ENCODE measurements at places on chromosomes 16 and 17.

GRCh38 chr17:16989230-16989952, 17.5 kb upstream of the TNFRSF13B start:
- no peak for DNase-seq

- peak; percentile 22 for DNase-seq
These were observed 55.3 kb downstream of the WDR45B start for GRCh38 chr17:82592767-82593589.

GRCh38 chr17:49572806-49573420, 2.8 kb upstream of the NXPH3 start:
- DNase-seq, result no peak

DNA sequence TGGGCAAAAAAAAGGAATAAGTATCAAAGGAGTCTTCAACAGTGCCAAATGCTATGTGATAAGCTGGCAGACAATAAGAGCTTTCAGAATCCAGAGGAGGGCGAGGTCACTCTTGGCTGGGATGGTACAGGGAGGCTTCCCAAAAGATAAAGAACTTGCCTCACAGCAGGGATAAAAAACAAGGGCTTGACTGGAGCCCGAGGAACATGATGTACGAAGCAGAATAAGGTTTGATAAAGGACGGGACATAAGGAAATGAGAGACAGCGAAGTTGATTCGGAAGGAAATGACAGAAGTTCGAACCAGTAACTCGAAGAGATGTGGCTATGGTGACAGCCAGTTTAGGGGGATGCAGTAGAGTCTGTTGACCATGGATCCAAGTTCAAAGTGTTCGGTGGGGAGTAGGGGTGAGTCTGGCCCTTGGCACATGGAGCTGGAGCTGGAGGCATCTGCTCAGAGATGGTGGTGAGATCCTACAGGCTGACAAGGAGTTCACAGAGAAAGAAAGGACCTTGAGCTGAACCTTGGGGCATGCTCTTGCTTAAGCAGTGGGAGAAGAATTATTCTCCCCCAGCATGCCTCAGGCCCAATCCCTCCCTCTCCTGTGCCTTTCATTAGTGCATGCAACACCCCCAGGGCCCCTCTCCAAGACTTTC, 137.6 kb upstream of the RCVRN start:
- no peak for DNase-seq

DNA sequence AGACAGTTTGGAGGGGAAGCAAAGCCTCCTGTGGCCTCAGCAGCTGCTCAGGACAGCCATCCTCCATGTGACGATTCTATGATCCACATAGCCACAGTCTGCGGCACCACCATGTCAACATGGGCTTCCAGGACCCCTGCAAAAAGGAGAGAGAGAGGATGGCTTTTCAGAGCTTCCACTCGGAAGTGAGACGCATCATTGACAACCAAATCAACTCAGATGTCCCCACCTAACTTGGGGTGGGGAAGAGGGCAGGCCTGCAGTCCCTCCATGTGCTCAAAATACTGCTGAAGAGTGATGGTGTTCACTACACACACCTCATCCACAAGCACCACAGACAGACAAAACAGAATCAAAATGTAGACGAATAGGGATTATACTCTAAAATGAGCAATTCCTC, 5.9 kb upstream of the METTL16 start:
- DNase-seq, result no peak

GRCh38 chr17:44376124-44376523, 12.5 kb upstream of the FAM171A2 start:
- no peak for DNase-seq

DNA sequence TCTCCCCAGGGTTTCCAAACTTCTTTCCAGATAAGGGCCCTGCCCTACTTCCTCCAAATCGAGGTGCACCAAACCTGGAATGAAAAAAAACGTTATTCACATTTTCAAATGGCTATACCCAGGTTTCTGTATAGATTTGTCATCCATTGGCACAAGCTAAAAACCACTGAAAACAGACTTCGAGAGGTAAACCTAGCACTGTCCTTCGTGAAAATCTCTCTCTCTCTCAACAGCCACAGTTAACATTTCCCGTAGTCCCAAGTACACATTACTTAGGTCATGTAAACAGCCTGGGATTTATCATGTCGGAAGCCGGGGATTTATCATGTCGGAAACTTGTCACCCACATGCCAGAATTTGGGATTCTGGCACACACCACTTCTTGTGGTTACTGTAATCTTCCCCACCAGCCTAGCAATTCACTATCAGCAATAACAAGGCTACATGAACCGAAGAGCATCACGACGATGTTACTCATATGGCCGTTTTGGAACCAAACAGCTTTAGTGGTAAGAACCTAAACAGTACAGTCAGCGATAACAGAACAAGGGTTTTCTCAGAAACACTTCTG, 1.2 kb downstream of the DDX5 start:
- no peak for DNase-seq

GRCh38 chr16:48008011-48008525, 147.7 kb downstream of the ABCC12 start:
- DNase-seq, result no peak

- no peak for DNase-seq
These were observed 69.6 kb upstream of the ATP2A3 start for GRCh38 chr17:4033751-4034251.

GRCh38 chr16:47568351-47568750, 107.2 kb downstream of the PHKB start:
- DNase-seq, result no peak

GRCh38 chr17:72244956-72245355, 124.1 kb downstream of the SOX9 start:
- DNase-seq, result no peak
